ENCODE measurements at places on chromosomes 13 and 19. TPM values are rescaled to one million over a fixed set of nuclear protein-coding genes. Genes with fewer than 3 reads are reported as not detected.

The VSTM1 gene
- total RNA-seq, result not detected

The BRCA2 gene
- 6.2 TPM for total RNA-seq

The KLHL1 gene
- total RNA-seq, result not detected

The GNG14 gene
- total RNA-seq, result not detected

The ATP4B gene
- total RNA-seq, result not detected

The BRME1 gene
- total RNA-seq, result 0.87 TPM

The CRX gene
- total RNA-seq, result not detected

The TUBB4A gene
- not detected for total RNA-seq

The SMARCA4 gene
- 59.2 TPM for total RNA-seq

The SEMA6B gene
- 1.3 TPM for total RNA-seq

The ZNF285 gene
- total RNA-seq, result 4.0 TPM

The PET100 gene
- total RNA-seq, result 45.7 TPM

The CFAP97D2 gene
- total RNA-seq, result not detected

The ERICH6B gene
- total RNA-seq, result not detected

The FAM83E gene
- 0.25 TPM for total RNA-seq

The SMIM44 gene
- total RNA-seq, result not detected

The CNN1 gene
- total RNA-seq, result 1.7 TPM

The WDR62 gene
- 6.2 TPM for total RNA-seq

The C13orf42 gene
- not detected for total RNA-seq

The TEX101 gene
- total RNA-seq, result not detected

The TEX26 gene
- not detected for total RNA-seq

The RYR1 gene
- total RNA-seq, result under 0.01 TPM

The CALR3 gene
- 0.06 TPM for total RNA-seq

The ZNF8 gene
- total RNA-seq, result 2.9 TPM

The ZNF699 gene
- total RNA-seq, result 6.3 TPM

The PRX gene
- total RNA-seq, result 0.92 TPM

The CYP4F2 gene
- total RNA-seq, result not detected

The CA11 gene
- total RNA-seq, result 1.1 TPM

The CDX2 gene
- total RNA-seq, result not detected

The OXGR1 gene
- total RNA-seq, result not detected

The IL12RB1 gene
- 0.26 TPM for total RNA-seq

The DNAAF3 gene
- total RNA-seq, result 0.44 TPM

The PGLYRP1 gene
- total RNA-seq, result not detected

The MUC16 gene
- total RNA-seq, result not detected

The GJA3 gene
- 0.06 TPM for total RNA-seq

The CCNE1 gene
- 2.9 TPM for total RNA-seq

The ZNF560 gene
- total RNA-seq, result 0.06 TPM

The ZNF578 gene
- total RNA-seq, result 5.9 TPM

The TRPC4 gene
- total RNA-seq, result 17.2 TPM

The IGFL1 gene
- not detected for total RNA-seq

The CKM gene
- not detected for total RNA-seq
